ENCODE measurements at places on chromosomes 3 and 15. TPM values are rescaled to one million over a fixed set of nuclear protein-coding genes. Genes with fewer than 3 reads are reported as not detected.

TMC3 gene
- not detected for total RNA-seq

PHLDB2 gene
- 28.9 TPM for total RNA-seq

TTC21A gene
- 0.35 TPM for total RNA-seq

CACNA1D gene
- total RNA-seq, result 1.4 TPM

IRAK2 gene
- 1.1 TPM for total RNA-seq

DNA sequence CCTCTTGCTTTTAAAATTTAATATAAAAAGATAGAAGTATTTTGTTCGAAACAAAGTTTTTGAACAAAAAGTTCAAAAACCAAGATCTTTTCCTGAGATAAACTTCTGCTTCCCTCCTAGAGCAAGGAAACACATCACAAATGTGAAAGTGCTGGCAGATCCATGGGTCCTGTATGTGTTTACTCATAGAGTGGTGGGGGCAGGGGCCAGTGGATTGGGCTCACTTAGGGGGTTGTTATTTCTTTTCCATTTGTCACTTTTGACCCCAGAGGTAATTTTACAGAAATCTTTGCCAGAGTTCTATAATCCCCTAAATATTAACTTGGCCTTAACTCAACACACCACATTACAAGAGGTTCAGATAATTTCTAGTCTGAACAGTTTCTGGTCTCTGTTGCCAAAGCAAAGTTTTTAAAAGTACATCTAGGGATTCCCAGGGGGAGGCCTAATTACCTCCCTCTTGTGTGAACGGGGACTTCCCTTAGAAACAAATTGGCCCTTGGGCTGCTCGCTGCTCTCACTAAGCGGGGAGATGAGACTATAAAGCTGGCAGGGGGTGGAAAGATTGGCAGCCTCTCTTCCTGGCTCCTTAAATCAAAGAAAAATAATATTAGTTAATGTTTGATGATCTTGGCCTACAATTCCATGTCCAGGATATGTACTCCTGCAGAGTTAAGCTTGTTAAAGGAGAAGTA, 66.8 kb upstream of the PTX3 start:
- DNase-seq, result no peak

DNA sequence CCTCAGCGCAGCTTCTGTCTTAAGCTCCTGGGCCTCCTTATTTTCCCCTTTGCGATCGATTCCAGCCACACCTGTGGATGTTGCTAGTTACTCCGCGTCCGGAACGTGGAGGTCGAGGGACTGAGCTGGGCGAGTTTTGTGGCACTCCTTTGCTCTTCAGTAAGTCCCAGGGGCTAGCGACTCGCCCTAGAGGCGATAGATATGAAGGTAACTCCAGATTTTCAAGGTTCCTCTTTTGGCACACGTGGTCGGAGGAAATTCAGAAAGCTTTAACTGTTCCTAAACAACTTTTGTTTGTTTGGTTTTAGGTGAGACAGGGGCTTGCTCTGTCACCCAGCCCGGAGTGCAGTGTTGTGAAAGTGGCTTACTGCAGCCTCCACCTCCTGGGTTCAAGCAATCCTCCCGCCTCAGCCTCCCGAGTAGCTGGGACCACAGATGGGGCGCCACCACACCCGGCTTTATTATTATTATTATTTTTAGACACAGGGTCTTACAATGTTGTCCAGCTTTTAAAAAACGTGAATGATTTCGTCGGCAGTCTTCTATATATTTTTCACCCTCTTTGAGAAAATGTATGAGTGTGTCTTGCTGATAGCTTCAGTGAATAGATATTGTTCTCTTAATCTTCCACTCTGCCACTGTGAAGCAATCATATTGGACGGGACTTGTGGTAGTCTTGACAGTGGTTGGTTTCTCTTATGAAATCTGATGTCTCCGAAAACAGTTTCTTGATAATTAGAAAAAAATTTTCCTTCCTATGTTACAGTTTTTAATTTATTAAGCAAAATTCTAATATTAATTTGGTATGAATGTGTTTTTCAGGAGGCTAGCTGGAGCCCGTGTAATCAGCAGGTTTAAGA, 785 bp downstream of the MFSD1 start:
- no peak for DNase-seq

- no peak for DNase-seq
These were observed 71.3 kb downstream of the CADM2 start for GRCh38 chr3:85030052-85030451.

- DNase-seq, result no peak
These were observed 398.5 kb upstream of the PROK2 start for GRCh38 chr3:72183489-72183888.

GRCh38 chr3:146313031-146313745, 62.3 kb upstream of the PLSCR4 start:
- peak; percentile 30 for DNase-seq

- peak; percentile 91 for DNase-seq
These were observed 72.7 kb upstream of the MAP4 start for GRCh38 chr3:48088749-48089466.

GRCh38 chr3:175311404-175311803, 452.3 kb downstream of the NAALADL2 start:
- DNase-seq, result no peak

All from H4 (cell line).